CD4-positive, alpha-beta T cell treated with Interleukin-15 for 4 hours (primary cell): ENCODE measurements at places on chromosomes 7 and 10.

- peak; percentile 16 for DNase-seq
These were observed 569 bp downstream of the CAV1 start for GRCh38 chr7:116525298-116525912.

DNA sequence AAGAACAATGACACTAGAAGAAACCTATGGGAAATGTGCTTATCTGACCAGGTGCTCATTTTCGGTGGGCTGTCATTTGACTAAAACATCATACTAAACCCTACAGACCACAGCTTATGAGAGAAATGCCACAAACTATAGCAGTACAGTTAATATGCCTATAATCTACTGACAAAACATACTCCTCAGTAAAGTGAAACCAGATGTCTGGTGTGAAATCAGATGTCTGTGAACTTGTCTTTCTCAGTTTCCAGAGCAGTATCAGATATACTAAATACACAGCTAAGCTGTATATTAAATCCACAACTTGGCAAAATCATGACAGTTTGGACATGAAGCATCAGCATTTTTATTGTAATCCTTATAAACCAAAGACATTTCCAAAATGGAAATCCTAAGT is 3.3 kb downstream of the IMMP2L start:
- DNase-seq: no peak

DNA sequence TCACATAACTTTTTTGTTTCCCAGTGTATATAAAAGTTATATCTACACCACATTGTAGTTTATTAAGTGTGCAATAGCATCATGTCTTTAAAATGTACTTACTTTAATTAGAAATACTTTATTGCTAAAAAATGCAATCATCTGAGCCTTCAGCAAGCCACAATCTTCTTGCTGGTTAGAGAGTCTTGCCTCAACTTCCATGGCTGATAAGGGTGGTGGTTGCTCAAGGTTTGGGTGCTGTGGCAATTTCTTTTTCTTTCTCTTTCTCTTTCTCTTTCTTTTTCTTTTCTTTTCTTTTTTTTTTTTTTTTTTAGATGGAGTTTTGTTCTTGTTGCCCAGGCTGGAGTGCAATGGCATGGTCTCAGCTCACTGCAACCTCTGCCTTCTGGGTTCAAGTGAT is 360.0 kb downstream of the MAGI2 start:
- no peak for DNase-seq

DNA sequence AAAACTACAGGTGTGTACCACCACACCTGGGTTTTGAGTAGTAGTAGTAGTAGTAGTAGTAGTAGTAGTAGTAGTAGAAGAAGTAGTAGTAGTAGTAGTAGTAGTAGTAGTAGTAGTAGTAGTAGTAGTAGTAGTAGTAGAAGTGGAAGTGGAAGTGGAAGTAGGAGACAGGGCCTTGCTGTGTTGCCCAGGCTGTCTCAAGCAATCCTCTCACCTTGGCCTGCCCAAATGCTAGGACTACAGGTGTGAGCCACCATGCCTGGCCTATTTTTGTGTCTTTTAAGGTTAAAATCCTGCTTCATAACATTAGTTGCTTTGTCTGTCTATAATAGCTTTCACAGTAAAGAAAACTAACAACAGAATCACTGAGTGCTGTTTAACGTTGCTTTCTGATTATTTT is 111.7 kb downstream of the PODXL start:
- no peak for DNase-seq

- DNase-seq: no peak
These were observed 64.4 kb upstream of the RSBN1L start for GRCh38 chr7:77631820-77632219.

DNA sequence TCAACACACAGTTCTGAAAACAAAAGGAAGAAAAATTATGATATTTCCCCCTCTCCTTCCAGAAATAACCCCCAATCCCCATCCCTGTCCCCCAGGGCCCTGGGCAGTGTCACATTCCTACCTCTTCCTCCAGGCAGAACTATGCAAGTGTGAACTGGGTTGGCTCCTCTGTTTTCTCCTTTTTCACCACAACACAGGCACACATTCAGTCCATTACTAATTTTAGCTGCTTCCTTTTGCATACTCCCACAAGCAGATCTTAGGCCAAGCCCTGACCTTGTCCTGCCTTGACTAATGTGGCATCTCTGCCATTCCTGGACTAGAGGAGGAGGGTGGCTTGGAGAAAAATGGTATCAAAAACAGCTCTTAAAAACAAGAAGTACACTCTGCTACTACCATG is 208.1 kb downstream of the HDAC9 start:
- DNase-seq: no peak

- peak; percentile 83 for DNase-seq
These were observed 50.6 kb upstream of the ITGB1 start for GRCh38 chr10:33008499-33009243.

GRCh38 chr10:71970331-71970730 is 6.1 kb downstream of the CHST3 start:
- DNase-seq: no peak

- no peak for DNase-seq
These were observed 543.1 kb upstream of the MBL2 start for GRCh38 chr10:53315709-53316108.

- DNase-seq: no peak
These were observed 9.7 kb downstream of the PDZD7 start for GRCh38 chr10:101021239-101021638.

GRCh38 chr10:4586776-4587175 is 239.2 kb upstream of the AKR1E2 start:
- no peak for DNase-seq

GRCh38 chr7:147412782-147413556 is 1177.6 kb upstream of the C7orf33 start:
- no peak for DNase-seq

- no peak for DNase-seq
These were observed 111.7 kb upstream of the STARD3NL start for GRCh38 chr7:38066391-38066790.

- no peak for DNase-seq
These were observed 997.2 kb upstream of the GHITM start for GRCh38 chr10:83142074-83142563.

DNA sequence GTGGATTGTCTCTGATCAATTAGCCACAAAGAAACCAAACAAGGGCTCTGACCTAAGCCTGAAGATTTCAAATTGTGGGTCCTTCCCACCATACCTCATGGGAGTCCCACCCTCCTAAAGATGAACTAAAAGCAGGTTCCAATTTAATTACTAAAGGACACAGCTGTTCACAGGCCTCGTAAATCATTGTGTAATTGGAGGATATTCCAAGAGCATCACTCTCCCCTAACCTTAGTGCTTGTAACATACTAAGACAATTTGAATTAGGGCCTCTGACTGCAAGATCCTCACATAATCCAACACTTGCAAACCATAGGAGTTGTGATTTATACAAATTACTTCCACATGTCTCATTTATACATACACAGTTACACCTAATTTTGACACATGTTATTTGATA is 44.4 kb downstream of the FOXI2 start:
- DNase-seq: no peak

DNA sequence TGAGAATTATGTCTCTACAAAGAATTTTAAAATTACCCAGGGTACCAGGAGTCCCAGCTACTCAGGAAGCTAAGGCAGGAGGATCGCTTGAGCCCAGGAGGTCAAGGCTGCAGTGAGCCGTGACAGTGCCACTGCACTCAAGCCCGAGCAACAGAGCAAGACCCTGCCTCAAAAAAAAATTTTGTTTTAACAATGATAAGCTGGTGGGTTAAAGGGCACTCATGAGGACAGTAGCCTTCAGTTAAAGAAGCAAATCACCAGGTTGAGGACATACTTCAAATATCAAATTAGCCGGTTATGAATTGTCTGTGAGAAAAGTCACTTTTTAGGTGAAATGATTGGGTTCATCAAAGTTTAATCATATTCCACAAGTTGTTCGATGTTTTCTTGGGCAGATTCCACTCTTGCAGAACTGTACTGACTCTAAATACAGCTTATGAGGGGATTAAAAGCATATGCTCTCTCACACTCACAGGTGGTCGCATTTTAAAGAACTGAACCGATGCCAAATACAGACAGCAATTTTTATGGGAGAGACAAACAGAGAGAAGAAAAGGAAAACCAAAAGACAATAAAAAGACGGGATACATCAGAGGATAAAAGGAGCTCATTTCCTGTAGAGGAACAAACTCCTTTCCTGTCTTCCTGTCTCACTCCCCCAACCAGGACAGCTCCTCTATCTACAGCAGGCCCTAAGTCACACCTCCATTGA is 582.8 kb upstream of the NRP1 start:
- no peak for DNase-seq

- DNase-seq: peak; percentile 57
These were observed 43.8 kb upstream of the RPA3 start for GRCh38 chr7:7761974-7762779.

GRCh38 chr10:11468126-11468742 is 143.2 kb downstream of the USP6NL start:
- DNase-seq: no peak

GRCh38 chr7:124027236-124027635 is 5.6 kb downstream of the TMEM229A start:
- DNase-seq: no peak

DNA sequence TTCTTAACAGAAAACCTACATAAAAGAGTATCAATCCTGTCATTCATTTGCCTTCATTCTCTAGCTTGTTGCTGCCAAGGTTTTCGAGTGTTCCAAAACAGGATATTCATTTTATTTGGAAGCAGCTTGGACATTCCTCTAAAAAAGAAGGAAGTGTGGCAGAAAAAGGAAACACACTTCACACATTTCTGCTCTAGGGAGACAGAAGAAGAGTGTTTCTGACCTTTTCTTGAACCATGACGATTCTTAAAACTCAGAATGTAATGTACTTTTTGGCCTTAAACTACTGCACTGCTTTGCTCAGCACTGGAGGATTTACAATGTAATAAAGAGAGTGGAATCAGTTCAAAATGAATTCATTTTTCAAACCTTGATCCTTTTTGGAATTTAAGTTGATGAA is 81.3 kb downstream of the SEMA3A start:
- no peak for DNase-seq

GRCh38 chr7:132035517-132036362 is 479.3 kb upstream of the PODXL start:
- DNase-seq: no peak

DNA sequence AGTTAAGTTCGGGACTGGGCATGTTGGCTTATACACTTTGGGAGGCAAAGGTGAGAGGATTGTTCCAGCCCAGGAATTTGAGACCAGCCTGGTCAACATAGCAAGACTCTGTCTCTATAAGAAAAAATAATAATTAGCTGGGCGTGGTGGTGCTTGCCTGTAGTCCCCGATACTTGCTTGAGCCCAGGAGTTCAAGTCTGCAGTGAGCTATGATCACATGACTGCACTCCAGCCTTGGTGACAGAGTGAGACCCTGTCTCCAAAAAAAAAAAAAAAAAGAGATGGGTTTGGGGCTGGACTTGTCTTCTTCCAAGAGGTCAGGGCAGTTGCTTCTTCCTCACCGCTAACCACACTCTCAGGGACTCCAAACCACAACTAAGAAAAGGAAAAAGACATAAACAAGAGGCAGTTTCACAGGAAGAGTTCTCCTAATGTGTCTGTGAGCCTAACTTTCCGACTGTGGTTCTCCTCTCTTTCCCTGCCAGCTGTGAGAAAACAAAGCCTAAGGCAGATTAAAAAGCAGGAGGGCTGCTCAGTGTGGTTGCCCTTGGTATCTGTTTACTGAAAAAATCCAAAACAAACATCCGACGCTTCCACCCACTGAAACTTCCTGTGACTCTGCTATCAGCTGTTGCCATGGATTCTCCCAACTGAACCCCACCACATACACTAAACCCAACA is 2.4 kb upstream of the SERPINE1 start:
- no peak for DNase-seq

DNA sequence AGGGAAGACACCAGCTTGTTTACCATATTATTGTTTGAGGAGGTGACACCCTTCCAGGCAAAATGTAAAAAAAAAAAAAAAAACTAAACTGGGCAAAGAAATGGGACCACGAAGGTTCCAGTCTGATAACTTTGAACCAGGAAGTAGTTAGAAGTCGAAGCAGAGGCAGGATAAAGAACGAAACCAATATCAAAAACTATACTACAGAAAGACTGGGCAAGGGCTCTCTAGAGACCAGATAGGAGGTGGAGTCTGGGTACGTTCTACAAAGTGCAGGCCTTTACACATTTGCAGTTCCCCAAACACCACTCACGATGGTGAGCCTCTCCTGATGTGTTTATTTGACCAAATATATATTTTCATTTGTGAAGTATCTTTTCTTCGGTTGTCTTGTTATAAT is 125.7 kb upstream of the CDK1 start:
- DNase-seq: no peak

DNA sequence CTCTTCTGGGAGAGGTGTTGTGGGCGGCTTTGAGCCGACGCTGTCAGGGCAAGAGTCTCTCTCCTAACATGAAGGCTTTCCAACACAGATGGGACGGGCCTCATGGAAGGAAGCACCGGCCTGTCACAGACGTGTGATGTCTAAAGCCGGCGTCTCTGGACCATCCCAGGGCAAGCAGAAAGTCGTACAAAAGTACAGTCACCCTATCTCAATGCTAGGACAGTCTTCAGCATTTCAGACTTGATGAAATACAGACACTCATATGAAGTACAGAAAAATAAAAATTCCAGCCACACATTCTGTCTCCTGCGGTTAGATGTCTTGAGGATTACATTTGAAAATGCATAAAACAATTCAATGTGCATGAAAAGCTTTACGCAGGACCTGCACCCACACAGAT is 30.6 kb downstream of the CYP2W1 start:
- no peak for DNase-seq

DNA sequence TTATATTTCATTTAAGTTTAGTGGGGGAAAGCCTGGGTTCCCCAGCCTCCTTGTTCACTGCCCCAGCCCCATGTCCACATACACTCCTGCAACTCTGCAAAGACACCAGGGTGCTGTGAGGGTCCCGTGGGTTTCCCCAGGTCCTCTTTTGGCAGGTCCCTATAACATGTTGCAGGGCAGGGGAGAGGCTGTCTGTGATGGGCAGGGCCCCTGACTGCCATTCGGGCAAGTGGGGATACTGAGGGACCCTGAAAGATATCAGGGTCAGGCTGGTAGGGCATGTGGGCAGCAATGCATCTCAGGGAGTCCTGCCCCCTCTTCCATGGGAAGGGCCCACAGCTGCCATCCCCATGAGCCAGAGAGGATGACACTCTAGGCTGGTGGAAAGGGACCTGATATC is 28.4 kb downstream of the RASGEF1A start:
- DNase-seq: no peak

GRCh38 chr10:6071181-6072175 is 9.3 kb upstream of the IL2RA start:
- no peak for DNase-seq
